Bronchial smooth muscle cell (primary cell): ENCODE measurements at places on chromosomes 5 and 9. TPM values are rescaled to one million over a fixed set of nuclear protein-coding genes. Genes with fewer than 3 reads are reported as not detected.

The TAF11L5 gene
- total RNA-seq = not detected in 2 replicates

The C7 gene
- total RNA-seq = 0.26 and 0.79 TPM in 2 replicates

The DNAJC18 gene
- 9.8 and 10.6 TPM in 2 replicates for total RNA-seq

The HAVCR1 gene
- 0.34 TPM in 1 of 2 replicates, not detected in the other for total RNA-seq

The ADAMTS19 gene
- under 0.01 TPM in 1 of 2 replicates, not detected in the other for total RNA-seq

The IL31RA gene
- 0.63 and 0.77 TPM in 2 replicates for total RNA-seq

The CDC20B gene
- total RNA-seq = 0.09 TPM in 1 of 2 replicates, not detected in the other

The IL5 gene
- total RNA-seq = not detected in 2 replicates

The IL11RA gene
- 14.0 and 16.3 TPM in 2 replicates for total RNA-seq

The RCL1 gene
- 7.2 and 7.6 TPM in 2 replicates for total RNA-seq

The TRIM14 gene
- 0.94 and 1.4 TPM in 2 replicates for total RNA-seq

The LRRC14B gene
- not detected in 2 replicates for total RNA-seq

The RASGEF1C gene
- not detected in 2 replicates for total RNA-seq

The TEK gene
- total RNA-seq = 0.43 and 15.6 TPM in 2 replicates

The FOXD4 gene
- total RNA-seq = 0.09 and 0.16 TPM in 2 replicates

The TMEFF1 gene
- total RNA-seq = 1.3 and 2.3 TPM in 2 replicates

The GMCL2 gene
- not detected in 2 replicates for total RNA-seq

The GALNT10 gene
- 34.6 and 35.9 TPM in 2 replicates for total RNA-seq

The SAXO1 gene
- total RNA-seq = 0.09 and 0.16 TPM in 2 replicates

The CEL gene
- total RNA-seq = 0.32 and 0.34 TPM in 2 replicates

The SLC22A4 gene
- total RNA-seq = 1.2 and 4.4 TPM in 2 replicates

The PAEP gene
- not detected in 2 replicates for total RNA-seq

The IL3 gene
- total RNA-seq = not detected in 2 replicates

The LCN12 gene
- total RNA-seq = not detected in 2 replicates

The ORM1 gene
- total RNA-seq = not detected in 2 replicates

The PRDM9 gene
- not detected in 2 replicates for total RNA-seq

The MYMK gene
- not detected in 2 replicates for total RNA-seq
